ENCODE measurements at places on chromosomes 12 and 14.

GRCh38 chr14:36518586-36519430 is 1.2 kb downstream of the NKX2-1 start:
- DNase-seq: no peak

DNA sequence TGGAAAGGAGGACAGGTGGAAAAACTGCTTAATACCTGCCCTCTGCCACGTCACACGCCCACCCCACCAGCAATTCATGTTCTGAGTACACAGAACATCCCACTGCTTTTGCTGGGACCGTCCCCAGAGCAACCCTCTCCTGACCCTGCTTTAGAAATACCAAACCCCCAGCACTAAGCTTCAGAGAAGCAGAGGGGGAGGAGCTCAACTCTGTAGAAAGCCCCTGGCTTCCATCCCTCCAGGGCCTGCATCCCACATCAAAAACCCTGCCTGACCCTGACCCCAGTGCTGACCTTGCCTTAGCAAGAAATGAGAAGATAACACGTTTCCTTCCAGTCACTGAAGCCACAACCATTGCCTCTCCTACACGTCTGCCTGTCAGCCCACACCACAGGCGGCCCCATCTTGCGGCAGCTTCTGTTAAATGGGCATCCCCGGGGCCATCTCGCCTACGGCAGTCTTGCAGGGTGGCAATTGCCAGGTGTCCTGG is 19.7 kb downstream of the VDR start:
- no peak for DNase-seq

DNA sequence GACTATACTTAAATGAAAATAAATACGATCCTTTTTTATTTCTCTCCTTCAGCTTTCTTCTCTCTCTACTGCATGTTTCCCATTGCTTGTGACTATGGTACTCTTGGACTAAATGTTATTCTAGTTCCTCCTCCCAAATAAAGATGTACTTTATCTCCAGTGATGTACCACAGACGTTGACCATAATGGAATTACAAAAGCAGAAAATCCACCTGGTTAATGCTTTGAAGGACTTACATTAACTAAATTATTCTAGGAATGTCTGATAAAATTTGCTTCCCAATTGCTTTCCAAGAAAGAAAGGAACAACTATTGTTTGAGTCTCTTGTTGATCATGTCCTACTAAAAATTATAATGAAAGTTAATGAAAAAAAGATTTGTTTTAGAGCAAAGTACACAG is 71.8 kb downstream of the NTN4 start:
- no peak for DNase-seq

DNA sequence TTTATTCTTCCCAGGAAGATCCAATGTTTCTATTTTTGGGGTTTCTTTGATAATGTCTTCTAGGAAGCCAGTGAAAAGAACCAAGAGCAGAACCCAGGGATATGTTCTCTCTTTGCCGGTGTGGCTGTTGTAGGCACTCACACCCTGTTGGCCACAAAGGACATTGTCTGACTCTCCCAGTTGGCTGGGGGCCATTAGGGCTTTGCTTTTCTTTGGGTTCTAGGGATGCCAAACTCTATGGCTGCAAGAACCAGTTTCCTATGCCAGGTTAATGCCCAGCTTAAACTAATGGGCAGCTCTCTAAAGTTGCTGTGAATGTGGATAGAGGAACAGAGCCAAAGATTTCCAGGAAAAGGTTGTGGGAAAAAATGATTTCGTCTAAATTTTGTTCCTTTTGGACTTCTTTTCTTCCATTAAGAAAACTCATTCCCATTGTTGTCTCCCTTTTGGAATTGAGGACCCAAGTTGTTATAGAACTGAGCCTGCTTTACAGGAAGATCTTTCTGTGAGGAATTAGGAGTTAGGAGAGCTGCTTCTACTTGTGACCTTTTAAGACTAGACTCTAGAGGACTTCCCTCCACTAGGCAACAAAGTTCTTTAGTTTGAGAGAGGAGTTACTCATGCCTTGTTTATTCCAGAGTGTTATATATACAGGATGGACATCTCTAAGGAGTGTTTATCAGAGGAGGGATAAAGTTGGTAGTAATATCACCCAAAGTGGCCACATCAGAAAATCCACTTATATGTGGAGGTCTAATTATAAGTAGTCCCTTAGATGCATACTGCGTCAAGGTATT is 13.1 kb downstream of the COPZ1 start:
- DNase-seq: no peak

DNA sequence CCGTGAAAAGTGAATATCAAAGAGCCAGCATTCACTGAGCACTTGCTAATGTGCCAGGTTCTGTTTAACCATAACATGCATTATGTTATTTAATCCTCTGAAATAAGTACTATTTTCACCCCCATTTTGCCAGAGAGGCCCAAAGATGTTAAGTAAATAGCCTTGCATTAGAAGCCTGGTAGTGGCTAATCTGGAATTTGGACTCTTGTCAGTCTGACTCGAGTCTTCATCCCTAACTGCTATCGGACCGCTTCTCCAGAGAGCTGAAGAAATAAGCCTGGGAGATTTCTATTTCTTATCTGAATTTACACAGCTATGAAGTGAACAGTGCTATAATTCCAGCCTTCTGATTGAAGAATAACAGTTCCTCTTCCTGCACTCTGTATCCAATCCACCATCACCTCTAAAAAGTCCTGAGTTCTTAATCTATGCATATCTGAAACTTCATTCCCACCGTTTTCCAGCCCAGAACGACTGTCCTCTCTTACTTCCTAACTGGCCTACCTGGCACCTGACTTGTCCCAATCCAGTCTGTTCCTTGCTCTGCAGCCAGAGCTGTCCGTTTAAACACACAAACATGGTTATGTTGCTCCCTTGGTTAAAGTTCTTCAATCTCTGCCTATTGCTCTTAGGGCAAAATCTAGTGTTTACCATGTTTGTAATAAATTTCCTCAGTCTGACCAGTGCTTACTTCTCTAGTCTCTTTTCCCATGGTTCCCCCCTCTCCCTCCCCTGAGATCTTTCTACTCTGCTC is 2.3 kb downstream of the POLR3B start:
- no peak for DNase-seq

DNA sequence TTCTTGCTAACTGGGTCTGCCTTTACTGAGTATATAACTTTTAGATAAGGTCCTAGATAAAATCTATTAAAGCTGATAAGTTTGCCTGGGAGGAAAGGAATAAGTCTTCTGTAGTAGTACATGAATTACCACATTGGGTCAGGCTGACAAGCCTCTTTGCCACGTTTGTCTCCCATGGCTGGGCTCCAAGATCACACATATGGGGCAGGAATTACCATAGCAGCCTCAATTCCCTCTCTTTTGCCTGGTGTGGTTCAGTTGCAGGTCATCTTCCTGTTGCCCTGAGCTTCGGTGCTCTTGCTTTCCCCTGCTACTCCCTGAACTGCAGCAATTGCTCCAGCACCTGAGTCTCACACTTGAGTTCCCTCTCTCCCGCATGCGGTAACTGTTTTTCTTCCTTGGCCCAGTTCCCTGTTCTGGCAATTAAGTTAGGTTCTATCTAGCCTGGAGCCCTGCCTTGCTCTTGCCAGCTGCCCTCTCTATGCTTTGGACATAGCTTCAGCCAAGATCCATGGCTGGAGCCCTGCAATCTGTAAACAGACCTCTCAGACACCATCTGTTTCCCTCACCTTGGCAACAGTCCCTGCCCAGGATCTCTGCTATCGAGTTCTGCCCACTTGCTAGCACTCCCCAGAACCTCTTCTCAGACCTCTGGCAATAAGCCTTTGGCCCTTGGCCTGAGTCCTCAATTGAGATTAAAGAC is 5.8 kb upstream of the GLT8D2 start:
- no peak for DNase-seq

- DNase-seq: peak; percentile 34
These were observed 51.8 kb downstream of the FOXN3 start for GRCh38 chr14:89365061-89365801.

- no peak for DNase-seq
These were observed 26.4 kb downstream of the TMEM132D start for GRCh38 chr12:129877411-129877810.

GRCh38 chr14:49920935-49921334 is 28.1 kb downstream of the ARF6 start:
- no peak for DNase-seq

- no peak for DNase-seq
These were observed 90.2 kb downstream of the NTN4 start for GRCh38 chr12:95700316-95700785.

DNA sequence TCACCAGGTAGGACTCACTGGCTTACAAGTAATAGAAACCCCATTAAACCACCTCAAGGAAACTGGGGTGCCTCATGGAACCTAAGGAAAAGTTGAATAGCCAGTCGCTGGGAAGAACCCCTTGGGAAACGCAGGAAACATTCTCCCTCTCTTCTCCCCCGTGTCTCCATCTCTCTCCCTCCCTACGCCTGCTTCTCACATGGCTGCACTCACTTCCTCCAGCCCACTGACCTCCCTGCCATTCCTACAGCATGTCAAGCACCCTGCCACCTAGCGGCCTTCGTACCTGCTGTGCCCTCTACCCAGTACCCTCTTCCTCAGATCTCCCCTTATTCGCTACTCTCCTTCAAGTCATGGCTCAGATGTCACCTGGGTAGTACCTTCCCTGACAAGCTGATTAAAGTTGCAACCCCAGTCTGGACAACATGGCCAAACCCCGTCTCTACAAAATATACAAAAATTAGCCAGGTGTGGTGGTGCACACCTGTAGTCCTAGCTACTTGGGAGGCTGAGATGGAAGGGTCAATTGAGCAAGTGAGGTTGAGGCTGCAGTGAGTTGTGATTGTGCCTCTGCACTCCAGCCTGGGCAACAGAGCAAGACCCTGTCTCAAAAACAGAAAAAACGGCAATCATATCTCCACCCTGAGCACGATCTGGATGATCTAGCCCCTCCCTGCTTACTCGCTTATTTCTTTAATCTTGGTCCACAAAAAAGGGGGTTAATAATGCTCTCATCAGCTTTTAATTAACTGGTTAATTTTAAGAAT is 6.4 kb upstream of the DTX1 start:
- DNase-seq: no peak

GRCh38 chr12:6961278-6961694 is 9.2 kb downstream of the PHB2 start:
- peak; percentile 76 for DNase-seq

DNA sequence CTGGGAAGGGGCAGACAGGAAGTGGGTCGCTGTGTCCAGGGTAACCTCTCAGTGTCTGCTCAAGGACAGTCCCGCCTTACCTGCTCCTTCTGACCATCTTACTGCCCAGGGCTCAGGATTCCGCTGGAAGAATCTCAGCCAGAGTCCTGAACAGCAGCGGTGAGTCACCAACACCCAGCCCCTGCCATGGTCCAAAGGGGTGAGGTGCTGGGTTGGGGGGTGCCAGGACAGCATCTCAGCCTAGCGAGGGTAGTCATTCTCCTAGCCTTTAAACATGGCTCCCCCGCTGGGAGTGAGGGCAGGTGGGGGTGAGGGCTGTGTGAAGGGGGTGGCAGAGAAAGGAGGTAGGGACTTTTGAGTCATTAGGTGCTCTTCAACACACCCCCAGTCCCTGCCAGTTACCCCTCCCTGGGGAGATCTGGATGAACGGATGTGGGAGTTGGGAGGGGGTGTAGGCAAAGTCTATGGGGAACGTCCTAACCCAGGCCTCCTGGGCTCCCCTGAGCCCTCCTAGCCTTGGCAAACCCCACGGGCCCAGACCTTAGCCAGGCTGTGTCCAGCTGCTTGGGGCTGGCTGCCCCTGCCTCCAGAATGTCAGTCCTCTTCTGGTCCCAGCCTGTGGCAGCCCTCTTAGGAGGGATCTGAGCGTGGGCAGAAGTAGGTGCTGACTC is 2.5 kb downstream of the TAMALIN start:
- DNase-seq: no peak
